Hepatocyte (in vitro differentiated cells): ENCODE measurements at places on chromosomes 12 and 14. TPM values are rescaled to one million over a fixed set of nuclear protein-coding genes. Genes with fewer than 3 reads are reported as not detected.

TMEM63C gene
- total RNA-seq, result 4.9 and 5.1 TPM in 2 replicates

DNA sequence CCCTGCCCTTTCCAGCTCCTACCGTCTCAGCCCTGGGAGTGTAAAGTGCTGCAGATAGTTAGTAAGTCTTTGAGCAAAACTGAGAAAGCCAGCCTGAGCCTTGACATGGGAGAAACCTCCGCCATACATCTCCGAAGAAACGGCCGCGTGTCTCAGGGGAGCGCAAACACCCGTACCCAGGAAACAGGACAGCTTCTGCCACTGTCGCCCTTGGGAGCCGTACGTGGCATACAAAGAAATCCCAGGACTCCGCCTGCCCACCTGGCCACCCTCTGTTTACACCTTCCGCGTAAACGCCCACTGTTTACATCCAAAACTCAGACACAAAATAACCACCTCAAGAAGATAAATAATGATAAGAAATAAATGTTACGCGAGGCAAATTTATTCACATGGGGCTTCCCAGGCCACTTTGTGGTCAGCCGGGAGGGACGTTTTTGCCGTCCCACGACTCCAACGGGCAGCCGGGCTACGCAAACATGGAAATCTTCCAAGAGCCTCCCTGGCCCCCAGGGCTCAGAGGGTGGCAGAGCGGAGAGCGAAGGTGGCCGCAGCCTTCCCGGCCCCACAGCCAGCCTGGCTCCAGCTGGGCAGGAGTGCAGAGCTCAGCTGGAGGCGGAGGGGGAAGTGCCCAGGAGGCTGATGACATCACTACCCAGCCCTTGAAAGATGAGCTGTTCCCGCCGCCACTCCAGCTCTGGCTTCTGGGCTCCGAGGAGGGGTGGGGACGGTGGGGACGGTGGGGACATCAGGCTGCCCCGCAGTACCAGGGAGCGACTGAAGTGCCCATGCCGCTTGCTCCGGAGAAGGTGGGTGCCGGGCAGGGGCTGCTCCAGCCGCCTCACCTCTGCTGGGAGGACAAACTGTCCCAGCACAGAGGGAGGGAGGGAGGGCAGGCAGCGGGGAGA is at the start of gene BDKRB2:
BDKRB2 (plus strand) TSS at position 689 of the 908 bp plus-strand sequence. CDS start 32,269 bp downstream, outside the sequence.
- peak; percentile 93 for DNase-seq

- peak; percentile 45 for DNase-seq
These were observed 22.5 kb downstream of the MRPS35 start for GRCh38 chr12:27733052-27733656.

GRCh38 chr12:128534906-128535305 is 267.9 kb downstream of the TMEM132C start:
- DNase-seq, result no peak

RHEBL1 gene
- 0.30 TPM in 1 of 2 replicates, not detected in the other for total RNA-seq

GRCh38 chr14:74938531-74939495 is 15.8 kb upstream of the RPS6KL1 start:
- DNase-seq, result no peak
